CD4-positive, alpha-beta T cell treated with Interleukin-4 for 4 hours (primary cell): ENCODE measurements at places on chromosomes 16 and 17.

DNA sequence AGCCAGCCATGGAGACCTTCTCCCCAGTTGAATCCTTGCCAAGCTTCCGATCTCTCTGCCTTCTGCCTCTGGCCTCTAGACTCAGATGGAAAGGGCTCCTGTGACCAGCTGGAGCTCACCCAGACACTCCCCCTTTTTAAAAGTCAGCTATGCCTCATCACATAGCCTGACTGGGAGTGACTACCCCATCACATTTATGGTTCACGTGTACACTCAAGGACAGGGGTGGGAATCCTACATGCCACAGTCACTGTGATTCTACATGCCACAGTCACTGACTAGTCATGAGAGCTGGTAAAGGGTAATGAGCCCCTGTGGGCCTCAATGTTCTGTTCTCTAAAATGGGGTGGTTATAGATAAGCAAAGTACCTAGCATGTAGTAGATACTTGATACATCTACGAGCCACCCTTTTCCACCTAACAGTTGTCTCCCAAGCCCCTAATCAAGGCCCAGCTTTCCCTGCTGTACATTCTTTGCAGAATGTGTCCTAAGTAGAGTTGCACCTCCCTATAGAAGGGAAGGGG is 85.1 kb downstream of the RGS9 start:
- no peak for DNase-seq

GRCh38 chr16:54677308-54677950 is 253.2 kb upstream of the IRX5 start:
- no peak for DNase-seq

DNA sequence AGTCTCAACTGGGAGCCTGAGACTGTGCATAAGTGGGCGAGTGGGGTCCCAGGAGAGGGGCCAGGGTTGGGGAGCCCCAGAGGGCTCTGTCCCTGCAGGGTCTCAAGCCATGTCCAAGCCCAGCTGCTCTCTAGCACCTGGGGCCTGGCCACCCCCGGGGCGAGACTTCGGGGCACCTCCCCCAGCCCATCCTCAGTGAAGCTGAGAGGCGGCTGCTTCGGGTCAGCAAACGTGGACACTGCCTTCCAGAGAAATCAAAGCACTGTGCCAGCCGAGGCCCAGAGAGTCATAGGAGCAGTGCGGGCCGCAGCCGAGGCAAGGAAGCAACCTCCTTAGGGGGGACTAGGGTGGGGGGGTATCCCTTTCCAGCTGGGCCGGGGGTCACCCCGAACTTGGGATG is 77.5 kb downstream of the ENGASE start:
- no peak for DNase-seq

DNA sequence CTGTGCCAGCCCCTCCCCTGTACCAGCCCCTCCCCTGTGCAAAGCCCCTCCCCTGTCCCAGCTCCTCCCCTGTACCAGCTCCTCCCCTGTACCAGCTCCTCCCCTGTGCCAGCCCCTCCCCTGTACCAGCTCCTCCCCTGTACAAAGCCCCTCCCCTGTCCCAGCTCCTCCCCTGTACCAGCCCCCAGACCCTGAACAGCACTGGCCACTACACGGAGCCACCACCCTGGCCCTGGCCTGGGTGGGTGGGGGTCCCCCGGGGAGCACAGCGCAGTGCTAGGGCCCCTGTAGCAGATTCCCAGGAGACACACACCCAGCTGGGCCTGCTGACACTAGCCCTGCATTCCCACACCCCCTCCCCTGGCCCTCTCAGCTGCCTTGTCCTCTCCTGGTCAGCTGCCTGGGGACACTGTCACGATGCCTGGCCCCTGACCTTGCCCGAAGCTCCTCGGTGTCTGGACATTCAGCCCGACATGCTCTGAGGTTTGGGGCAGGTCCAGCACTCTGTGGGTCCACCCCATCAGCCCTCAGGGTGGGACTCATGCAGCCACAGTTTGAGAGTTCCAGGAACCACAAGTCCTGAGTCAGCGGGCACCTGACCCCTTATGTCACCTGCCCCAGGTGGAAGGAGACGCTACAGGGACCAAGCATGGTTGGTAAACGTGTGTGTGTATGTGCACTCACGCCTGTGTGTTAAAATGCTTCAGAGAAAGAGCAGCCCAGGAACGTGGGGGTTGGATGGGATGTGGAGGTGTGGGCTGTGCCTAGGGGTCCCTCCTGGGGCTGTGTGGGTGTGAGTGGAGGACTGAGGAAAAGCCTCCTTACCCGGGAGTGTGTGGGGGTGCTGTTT is 114.2 kb downstream of the METRNL start:
- DNase-seq: no peak

DNA sequence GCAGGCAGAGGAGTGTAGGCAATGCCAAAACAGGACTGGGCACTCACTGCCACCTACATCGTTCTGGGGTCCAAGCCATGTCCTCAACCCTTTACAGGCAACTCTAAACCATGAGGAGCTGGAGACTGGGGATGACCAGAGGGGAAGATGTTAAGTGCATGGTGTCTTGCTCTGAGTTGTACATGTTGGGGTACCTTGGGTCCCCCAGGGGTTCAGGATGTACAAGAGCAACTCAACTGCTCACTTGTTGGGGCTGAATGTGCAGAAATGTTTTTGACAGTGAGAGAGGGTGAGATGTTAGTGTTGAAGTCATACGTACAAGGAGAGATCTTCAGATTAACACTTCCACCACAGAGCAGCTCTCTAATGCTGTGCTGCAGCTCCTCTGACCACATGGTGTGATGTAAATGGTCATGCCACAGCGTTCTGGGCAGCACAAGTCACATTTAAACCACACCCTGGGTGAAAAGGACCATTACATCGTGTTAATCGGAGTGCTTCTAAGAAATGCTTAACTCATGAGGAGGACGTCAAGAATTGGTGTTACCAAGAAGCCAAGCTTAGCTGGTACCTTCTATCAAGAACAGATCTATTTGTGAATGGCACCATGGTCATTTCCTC is 2.4 kb downstream of the CCL18 start:
- peak; percentile 78 for DNase-seq

GRCh38 chr17:33126086-33126485 is 134.4 kb downstream of the SPACA3 start:
- no peak for DNase-seq

GRCh38 chr17:45425125-45425983 is 7.3 kb downstream of the ARHGAP27 start:
- DNase-seq: no peak

DNA sequence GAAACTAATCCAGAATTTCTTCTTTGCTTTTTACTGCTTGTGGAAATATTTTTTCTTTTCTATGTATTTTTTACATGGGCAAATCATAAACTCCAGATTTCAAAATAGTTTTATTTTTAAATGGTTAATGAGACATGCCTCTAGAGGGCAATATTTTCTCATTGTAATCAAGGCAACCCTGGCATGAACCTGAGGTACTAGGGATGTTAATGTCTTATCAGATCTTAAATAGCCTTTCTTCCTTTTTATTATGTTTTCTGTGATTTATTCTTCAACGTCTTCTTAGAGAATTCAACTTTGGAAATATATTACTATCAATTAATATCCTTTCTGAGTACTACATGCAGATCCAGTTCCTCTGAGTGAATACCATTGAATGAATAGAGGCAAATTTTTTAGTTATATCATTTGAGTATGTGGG is 324.7 kb downstream of the BCAS3 start:
- DNase-seq: peak; percentile 27

DNA sequence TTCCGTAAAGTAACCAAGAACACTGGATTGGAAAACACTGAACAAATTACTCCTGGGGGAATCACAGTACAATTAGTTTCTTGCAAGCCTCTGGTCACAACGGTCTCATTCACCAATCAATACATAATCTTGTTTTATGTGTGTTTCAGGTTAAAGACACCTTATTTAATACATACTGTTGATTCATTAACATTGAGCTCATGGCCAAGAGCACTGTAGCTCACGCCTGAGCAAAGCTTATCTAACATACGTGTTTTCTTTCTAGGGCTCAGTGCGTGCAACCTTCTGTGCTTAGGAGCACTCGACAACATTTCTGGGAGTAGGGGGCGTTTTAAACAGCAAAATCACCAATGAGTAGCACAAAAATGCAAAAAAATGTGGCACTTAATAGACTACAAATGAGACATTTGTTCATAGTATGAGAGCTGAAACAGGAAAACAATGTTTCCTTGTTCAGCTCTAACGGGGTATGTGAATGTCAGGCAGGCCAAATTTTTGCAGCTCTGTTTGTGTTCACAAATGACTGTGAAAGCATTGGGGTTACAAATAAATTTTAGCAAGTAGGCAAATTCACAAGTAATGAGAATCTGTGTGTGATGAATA is 206.2 kb downstream of the CNTNAP4 start:
- no peak for DNase-seq

DNA sequence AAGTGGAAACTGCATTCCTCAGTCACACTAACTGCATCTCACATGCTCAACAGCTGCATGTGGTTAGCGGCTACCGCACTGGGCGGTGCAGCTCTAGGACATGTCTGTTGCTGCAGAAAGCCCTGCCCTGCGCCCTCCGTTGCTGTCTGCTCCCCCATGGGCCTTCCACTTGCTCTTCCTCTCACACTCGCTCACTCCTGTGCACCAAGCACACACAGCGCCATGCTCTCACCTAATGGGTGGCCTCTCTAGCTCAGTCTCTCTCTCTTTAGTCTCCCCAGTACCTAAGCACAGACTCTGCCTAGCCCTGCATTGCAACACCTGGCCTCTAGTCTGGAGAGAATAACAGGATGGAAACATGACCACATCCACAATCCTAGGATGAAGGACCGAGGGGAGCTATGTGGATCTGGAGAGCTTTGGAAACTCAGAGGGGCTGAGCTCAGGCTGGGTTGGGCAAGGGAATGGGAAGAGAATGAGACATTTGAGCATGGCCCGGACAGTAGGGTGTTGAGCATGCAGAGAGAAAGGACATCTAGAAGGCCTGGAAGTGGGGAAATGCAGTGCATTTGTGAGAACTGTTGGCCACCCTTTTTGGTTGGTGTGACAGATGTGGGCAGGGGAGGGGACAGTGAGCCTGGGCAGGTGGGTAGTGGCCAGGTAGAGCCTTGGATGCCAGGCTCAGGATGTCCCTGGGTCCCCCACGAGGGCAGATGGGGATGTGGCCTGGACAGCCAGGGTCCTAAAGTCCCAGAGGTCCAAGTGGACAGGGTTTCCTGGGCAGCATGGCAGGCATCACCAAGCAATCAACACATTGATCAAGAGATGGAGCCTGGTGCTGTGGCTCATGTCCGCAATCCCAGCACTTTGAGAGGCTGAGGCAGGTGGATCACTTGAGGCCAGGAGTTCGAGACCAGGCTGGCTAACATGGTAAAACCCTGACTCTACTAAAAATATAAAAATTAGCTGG is 16.1 kb downstream of the SGCA start:
- no peak for DNase-seq

DNA sequence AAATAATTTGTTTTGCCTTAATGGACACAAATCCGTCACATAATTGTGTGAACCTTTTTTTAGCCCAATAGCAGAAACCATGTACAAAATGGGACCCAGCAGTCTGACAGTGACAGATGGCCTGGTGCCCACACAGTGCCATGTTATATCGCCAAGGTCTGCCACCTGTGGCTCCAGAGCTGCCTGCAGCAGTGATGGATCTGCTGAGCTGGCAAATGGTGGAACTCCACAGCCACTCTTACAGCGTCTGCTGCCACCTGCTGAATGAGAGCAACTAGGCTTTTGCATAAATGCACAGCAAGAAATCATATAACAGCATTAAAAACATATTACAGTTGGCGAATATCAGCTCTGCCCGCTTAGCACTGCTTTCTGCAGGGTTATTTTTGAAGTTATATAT is 59.4 kb downstream of the NUP93 start:
- peak; percentile 4 for DNase-seq

GRCh38 chr17:9865586-9865985 is 39.5 kb downstream of the RCVRN start:
- no peak for DNase-seq

DNA sequence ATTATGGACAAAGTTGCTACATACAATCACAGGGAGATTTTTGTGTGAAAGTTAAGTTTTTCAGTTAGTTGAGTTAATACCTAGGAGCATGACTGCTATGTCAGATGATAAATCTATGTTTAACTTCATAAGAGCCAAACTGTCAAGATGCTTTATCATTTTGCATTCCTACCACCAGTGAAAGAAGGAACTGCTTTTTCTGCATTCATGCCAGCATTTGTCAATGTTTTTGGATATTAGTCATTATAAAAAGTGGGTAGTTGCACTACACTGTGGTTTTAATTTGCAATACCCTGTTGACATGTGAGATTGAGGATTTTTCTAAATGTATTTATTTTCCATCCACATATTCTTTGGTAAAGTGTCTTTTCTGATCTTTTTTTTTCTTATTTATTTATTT is 434.0 kb upstream of the MON1B start:
- no peak for DNase-seq

GRCh38 chr16:4433228-4433627 is 7.6 kb downstream of the DNAJA3 start:
- no peak for DNase-seq

GRCh38 chr16:81997738-81998137 is 13.5 kb downstream of the SDR42E1 start:
- DNase-seq: no peak
